Activated CD8-positive, alpha-beta memory T cell treated with anti-CD3 and anti-CD28 coated beads for 1 hour (primary cell): ENCODE measurements at places on chromosomes 6 and 20.

DNA sequence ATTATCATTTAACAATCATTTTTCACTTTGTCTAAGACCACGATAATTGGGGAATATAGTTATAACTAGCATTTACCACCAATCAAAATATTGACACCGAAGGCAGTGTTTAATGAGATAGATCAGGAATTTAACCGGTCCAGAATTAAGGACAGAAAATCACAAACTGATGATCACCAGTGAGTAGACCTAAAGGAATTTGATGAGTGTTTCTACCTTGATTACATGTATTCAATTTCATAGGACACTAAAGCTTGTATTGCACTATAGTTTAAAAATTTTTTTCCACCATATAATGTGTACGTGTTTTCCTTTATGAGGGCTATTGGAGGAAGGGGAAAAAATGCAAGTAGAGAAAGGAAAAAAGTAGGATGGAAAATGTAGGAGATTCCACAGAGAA, 22.6 kb upstream of the ARHGAP18 start:
- DNase-seq, result no peak

DNA sequence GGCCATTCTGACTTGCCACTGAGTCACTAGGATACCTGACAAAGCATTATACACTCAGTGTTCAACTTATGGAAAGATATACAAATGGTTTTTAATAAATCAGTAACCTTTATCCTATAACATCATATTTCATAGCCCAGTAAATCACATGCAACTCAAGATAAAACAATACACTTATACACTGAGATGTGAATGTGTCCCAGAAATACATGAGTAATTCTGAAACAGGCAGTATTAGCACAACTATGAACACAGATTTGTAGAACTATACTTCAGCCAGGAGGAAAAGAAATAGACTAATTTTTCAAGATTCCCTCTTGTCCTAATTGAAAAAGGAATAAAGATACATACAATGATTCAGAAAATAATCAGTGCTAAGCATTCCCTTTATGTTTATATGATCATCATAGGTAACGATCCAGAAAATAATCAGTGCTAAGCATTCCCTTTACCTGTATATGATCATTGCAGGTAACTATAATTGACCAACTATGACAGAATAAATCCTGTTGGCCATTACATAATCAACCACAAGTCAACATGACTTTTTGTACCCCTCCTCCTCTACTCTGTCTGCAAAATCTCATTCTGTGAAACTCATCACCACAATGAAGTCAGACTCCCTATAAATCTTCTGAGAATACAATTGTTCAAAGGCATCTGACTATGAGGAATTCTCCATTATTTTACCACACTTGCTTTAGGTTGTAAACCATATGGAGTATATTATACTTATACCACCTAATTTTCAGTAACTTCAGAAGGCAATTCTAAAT, 30.3 kb downstream of the HACE1 start:
- DNase-seq, result no peak

GRCh38 chr6:125957391-125957693, 772 bp downstream of the HINT3 start:
- no peak for DNase-seq

DNA sequence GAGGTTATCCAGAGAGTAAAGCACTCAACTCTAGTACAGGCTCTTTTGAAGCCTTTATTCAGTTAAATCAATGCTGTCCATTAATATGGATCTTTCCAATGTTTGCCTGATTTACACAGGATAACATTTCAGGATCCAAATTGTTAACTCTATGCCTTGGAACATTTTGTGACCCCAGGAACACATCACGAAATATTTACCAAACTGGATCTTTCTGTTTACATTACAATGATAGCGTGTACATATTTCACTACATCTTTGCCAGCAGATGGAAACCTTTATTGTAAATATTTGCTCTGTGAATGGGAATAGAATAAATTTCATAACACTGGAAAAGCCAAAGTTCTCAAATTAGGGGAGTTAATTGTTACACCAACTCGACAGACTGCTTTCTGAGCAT, 23.5 kb downstream of the BPIFA2 start:
- no peak for DNase-seq

GRCh38 chr20:9126527-9126926, 57.6 kb downstream of the PLCB4 start:
- no peak for DNase-seq

DNA sequence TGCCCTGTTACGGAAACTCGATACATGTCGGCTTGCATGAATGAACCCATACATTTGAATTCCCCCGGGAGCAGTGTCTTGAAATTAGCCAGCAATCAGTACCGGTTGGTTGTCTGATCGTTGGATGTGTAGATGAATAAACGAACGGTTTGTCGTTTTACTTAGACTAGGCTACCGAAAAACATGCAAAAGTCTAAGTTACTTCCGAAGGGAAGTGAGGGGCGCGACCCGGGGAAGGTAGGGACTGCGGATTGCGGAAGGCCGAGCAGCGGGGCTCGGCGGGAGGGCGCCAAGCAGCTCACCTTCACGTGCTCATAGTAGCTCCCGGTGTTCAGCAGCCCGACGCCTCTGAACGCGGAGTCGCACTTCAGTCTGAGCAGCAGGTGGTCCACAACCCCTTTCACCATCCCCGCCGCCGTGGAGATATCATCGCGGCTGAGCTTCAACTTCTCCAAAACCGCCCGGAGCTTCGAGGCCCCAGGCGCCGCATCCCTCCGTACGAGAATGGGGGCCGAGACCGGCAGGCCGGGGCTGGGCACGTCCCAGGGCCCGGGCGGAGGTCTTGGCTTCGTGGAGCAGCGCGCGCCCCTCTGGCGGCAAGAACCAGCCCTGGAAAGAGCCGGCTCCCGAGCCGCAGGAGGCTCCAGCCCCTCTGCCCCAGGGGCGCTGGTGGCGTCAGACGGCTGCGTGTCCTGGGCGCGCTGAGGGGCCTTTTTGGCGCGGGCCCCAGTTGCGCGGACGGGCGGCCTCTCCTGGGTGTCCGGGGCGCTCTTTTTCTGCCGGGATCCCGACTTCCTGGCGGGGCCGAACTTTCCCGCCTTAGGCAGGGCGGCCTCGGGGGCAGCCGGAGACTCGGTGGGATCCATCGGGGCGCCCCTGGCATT, 632 bp downstream of the CGAS start:
- DNase-seq, result no peak

GRCh38 chr6:158050107-158050735, 68.6 kb downstream of the SYNJ2 start:
- DNase-seq, result no peak

DNA sequence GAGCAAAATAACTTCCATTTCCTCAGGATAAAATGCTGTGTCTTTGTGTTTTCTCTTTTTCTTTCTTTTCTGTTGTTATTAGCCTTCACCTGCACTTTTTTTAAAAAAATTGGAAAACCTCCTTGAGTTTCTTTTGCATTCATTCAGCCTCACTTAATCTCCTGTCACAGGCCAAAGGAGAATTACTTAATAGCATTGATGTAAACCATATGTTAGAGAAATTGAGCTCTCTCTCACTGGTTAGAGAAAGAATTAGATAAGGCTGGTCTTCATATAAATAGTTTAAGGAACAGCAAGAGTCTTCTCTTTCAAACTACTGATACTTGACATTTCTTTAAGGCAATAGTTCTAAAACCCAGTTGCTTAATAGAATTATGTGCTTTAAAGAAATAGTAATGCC, 564.2 kb downstream of the TFAP2B start:
- DNase-seq, result no peak

DNA sequence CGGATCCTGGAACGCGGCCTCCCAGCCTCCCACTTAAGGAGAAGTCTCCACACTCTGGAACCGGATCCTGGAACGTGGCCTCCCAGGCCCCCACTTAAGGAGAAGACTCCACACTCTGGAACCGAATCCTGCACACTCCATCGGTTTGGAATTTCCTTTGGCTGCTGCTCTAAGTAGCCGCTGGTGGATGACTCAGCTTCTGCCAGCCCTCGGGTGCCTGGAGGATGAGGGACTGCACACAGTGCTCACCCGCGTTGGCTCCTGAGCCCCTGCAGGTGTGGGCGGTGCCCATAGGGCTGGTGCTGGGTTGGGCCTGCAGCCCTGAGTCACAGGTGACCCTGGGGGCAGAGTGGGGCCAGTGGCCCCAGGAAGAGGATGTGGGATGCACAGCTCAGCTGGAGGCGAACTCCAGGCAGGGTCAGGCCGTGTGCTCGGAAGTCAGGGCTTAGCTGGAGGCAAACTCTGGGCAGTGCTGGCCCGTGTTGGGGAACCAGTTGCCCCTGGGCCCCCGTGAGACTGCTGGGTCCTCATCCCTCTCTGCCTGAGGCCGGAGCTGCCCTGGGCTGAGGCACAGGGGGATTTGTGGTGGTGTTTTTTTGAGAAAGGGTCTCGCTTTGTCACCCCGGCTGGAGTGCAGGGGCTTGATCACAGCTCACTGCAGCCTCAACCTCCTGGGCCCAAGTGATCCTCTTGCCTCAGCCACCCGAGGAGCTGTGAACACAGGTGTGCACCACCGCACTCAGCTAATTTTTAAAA, 13.9 kb upstream of the TNFRSF6B start:
- no peak for DNase-seq

DNA sequence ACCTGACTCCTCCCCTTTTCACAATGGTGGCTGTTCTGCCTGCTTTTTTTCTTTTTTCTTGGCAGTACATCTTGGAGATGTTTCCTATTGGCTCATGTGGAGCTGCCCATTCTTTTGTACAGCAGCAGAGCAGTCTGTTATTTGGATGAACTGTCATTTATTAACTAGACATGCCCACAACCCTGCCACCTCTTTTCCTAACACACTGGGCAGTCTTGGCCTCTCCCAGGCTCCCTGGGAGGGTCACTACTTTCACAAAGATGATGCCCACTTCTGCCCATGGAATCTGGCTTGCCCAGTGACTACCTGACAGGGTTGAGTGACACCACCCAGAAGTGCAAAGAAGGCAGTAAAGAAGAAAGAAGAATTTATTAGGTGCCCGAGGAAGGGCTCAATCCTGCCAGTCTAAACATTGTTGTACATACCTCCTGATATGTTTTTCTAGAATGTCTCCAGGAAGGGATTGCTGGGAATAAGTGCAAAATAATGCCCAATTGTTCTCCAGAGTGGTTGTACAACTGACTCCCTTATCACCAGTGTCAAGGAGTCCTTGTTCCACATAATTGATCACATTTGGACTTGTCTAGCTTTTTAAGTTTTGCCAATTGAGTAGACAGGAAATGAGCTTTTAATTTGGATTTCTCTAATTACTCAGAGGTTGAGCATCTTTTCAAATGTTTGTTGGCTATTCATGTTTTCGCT, 19.7 kb upstream of the SCRT2 start:
- DNase-seq, result no peak

DNA sequence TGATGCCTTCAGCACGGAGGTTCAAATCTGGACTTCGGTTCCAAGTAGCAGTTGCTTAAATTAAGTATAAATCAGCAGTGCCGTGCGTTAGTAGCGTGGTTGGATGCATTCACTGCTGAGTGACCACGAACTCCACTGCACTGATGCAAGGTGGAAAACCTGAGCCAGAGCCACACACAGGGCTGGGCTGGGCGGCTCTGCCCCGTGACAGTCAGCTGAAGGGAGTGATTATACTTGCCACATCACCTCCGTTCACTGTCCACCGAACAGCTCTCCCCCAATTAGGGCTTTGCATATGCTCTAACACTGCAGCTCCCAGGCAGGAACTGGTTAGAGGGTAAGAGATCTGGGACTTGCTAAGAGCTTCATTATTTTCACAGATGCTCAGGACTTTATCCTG, 22.2 kb downstream of the PPP1R3G start:
- no peak for DNase-seq

- DNase-seq, result no peak
Observed at GRCh38 chr20:11170565-11170964, 496.8 kb upstream of the JAG1 start.

DNA sequence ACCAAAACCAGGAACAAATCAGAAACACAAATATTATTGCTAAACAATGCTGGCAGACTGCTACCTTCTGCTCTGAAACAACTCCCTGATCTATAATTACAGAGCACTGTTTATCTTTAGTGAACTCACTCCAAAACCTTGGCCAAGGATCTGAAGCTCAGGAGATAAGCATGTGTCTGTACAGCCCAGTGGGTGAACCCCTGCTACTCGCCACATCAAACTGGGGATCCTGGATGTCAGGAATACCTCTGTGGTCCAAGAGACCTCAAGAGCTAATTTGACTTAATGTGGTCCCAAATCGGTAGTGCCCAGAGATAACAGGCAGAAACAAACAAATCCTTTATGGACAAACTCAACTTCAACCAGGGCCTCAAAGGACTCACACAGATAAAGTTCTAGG, 381.8 kb downstream of the KIF16B start:
- no peak for DNase-seq
